Mesenchymal stem cell (in vitro differentiated cells and primary cell): ENCODE measurements at places on chromosomes 7 and 10.

DNA sequence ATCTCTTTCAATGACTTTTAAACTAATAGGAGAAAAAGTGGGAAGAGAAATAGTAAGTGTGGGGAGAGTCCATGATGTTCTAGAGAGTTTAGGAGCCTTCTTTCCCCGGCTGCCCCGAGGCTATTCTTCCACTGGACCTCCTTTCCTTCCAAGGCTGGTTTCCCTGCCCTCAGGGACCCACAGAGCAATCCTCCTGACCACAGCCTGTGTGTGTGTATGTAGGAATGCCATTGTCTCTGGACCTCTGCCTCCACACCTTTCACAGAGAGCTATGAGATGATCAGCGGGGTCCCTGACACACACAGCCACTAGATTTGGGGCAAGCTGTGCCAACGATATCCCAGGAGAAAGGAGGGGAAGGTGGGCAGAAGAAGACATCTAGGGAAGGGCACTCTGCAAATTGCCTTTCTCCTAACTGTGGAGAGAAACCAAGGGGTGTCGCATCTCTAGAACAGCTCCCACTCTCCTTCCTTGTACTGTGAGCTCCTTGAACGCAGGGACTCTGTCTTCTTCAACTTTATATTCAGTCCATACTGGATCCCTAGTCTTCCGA is 13.3 kb upstream of the CHCHD3 start:
- H3K27me3 ChIP-seq: peaks cover 18% of the 10 kb centered on the region
- no peak for DNase-seq
- no peak overlapping the region for H3K27ac ChIP-seq
- no peaks in the 10 kb centered on the region for H3K36me3 ChIP-seq

- no peak for DNase-seq
- no peaks in the 10 kb centered on the region for H3K36me3 ChIP-seq
- no peaks in the 10 kb centered on the region for H3K27me3 ChIP-seq
- H3K4me3 ChIP-seq: no peak overlapping the region
Observed at GRCh38 chr7:156019308-156019707, 207.0 kb upstream of the SHH start.

GRCh38 chr7:138429577-138430250 is 30.3 kb upstream of the TRIM24 start:
- H3K27me3 ChIP-seq: no peaks in the 10 kb centered on the region
- H3K27ac ChIP-seq: no peak overlapping the region
- no peak for DNase-seq
- H3K4me1 ChIP-seq: no peaks in the 10 kb centered on the region
- no peaks in the 10 kb centered on the region for H3K36me3 ChIP-seq
- H3K4me3 ChIP-seq: no peak overlapping the region

DNA sequence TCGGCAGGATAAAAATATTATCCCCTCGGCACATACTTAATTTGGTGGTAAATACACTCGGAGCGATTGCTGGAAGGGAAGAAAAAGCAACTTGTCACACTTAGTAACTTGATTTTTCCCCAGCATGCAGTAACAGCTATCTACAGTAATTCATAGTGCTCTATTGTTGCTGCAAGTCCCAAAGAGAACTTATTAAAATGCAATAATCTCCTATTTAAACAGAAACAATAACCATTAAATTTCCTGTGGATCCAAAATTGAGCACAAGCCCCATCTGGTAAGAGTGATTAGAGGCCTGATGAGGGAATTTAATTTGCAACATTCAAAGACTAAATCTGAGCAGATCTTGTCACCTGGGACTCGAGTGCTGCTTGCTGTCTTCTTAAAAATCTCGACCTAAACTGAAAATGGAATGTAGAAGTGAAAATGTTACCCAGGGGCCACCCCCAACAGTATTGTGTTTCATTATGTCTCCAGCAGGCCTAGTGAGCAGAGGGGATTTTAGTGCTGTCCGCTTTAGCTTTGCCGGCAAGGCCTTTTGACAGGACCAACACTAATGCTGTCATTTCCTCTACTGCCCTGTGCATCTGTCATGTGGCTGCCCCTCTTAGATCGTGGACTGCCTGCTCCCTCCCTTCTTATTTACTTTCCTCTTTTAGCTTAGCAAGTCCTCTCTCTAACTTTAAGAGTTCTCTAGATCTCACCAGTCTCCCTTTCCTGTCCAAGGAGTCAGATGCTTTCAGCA is 639.7 kb downstream of the AUTS2 start:
- H3K36me3 ChIP-seq: no peaks in the 10 kb centered on the region
- H3K4me1 ChIP-seq: no peaks in the 10 kb centered on the region
- no peak for DNase-seq
- no peak overlapping the region for H3K4me3 ChIP-seq
- no peaks in the 10 kb centered on the region for H3K27me3 ChIP-seq

- DNase-seq: no peak
- no peak overlapping the region for H3K4me3 ChIP-seq
- peaks cover 3% of the 10 kb centered on the region for H3K4me1 ChIP-seq
- no peak overlapping the region for H3K27ac ChIP-seq
- no peaks in the 10 kb centered on the region for H3K36me3 ChIP-seq
Observed at GRCh38 chr7:128108641-128109423, 77.6 kb upstream of the LRRC4 start.

DNA sequence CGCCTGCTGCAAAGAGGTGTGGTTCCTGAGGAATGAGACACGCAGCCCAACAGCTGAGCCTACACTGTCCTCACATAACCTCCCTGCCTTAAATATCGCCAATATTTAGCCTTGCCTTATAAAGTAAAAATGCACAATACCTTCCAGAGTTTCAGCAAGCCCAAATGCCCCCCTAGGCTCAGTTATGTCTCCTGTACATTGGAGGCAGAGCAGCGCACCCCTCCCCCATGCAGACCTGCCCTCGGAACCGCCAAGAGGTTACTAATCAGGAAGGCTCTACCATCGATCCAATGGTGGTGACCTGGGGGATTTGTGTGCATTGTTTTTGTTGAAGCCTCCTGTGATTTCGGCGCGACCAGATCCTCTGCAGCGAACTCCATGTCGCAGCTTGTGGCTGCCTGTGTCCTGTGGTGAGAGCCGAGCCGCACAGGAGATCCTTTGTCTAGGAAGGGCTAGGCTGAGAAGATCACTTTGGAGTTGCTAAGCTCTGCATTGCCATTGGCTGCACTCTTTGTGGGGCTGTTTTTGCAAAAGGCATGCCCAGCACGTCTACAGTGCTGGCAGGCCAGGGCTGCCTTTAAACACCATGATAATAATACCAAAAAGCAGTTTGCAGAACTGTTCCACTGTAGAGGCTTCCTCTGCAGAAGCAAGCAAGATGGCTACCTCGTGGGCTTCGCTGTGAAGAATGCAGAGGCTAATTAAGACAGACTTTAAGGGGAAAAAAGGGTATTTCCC is 40.1 kb downstream of the TET1 start:
- peaks cover 8% of the 10 kb centered on the region for H3K4me1 ChIP-seq
- no peaks in the 10 kb centered on the region for H3K36me3 ChIP-seq
- H3K4me3 ChIP-seq: peak overlapping the region; percentile 46
